ENCODE measurements at places on chromosomes 3 and 15.
A peak's percentile ranks its signal among the peaks of the same experiment; 100 is the strongest.

GRCh38 chr3:194488055-194488742 lies 1.4 kb upstream of the ATP13A3 start:
- no peak for DNase-seq

DNA sequence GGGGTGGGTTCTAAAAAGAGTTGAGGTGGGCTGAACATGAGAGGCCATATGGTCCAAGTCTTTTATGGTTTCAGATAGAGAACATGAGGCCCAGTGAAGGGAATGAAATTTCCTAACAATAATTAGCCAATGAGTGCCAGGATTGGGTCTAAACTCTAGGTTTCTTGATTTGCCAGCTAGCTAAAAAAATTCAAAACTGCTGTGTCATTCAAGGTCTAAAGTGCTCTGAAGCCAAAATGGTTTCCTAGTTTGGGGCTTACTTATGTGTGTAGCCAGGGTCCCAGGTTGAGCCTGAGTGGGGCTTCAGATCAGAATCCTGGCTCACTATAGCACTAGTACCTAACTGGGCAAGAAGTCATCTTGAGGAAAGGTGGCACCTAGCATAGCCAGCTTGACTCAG lies 55.3 kb upstream of the SYN2 start:
- no peak for DNase-seq

DNA sequence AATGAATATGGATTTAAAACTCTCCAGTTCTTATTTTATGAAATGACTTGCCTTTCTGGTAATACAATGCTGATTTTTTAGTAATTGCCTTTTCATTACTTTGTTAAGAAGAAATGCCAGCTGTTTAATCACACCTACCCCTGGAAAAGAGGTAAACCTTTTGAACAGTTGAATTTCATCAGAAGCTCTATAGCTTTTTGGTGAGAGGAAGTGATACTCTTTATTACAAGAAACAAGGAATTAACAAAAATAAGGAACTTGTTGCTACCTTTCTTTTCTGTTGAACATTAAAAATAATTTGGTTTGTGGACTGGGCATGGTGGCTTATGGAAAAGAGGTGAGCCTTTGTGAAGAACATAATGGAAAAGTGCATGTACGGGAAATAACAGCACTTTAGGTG lies 19.7 kb downstream of the BLOC1S6 start:
- no peak for DNase-seq

GRCh38 chr3:153840487-153840886 lies 280.7 kb upstream of the ARHGEF26 start:
- no peak for DNase-seq

DNA sequence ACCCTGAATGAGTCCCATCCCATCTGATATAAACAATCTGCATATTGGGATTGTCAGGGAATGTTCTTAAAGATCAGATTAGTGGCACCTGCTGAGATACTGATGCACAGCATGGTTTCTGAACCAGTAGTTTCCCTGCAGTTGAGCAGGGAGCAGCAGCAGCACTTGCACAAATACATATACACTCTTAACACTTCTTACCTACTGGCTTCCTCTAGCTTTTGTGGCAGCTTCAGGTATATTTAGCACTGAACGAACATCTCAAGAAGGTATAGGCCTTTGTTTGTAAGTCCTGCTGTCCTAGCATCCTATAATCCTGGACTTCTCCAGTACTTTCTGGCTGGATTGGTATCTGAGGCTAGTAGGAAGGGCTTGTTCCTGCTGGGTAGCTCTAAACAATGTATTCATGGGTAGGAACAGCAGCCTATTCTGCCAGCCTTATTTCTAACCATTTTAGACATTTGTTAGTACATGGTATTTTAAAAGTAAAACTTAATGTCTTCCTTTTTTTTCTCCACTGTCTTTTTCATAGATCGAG lies 4.5 kb downstream of the B2M start:
- no peak for DNase-seq

GRCh38 chr3:149816311-149816710 lies 3.3 kb downstream of the RNF13 start:
- DNase-seq: no peak

GRCh38 chr3:12993517-12994356 lies 79.5 kb downstream of the IQSEC1 start:
- DNase-seq: no peak

DNA sequence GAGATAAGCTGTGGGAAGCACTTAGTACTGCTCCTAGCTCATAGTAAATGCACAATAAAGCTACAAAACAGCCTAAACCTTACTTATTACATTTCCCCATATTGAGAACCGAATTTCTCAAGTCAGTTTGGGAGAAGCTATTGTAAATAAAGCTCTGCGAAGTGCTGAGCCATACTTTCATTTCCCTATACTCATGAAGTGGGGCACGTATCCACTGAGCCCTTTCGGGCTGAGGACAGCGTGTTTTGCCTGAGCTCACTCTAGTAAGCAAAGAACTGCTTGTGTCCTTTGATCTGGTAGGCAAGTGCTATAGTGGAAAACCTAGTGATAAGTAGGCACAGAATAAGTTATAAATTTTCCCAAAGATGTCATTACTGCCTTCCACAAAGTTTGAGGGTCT lies 165.0 kb downstream of the RSL24D1 start:
- DNase-seq: no peak

- DNase-seq: no peak
Measured at GRCh38 chr15:63526401-63526800, 22.0 kb downstream of the USP3 start.

GRCh38 chr3:64354956-64355355 lies 129.7 kb upstream of the PRICKLE2 start:
- DNase-seq: no peak

GRCh38 chr3:116963802-116964201 lies 254.2 kb downstream of the TUSC7 start:
- DNase-seq: no peak

- DNase-seq: no peak
Measured at GRCh38 chr15:89125088-89125826, 37.0 kb downstream of the ABHD2 start.

DNA sequence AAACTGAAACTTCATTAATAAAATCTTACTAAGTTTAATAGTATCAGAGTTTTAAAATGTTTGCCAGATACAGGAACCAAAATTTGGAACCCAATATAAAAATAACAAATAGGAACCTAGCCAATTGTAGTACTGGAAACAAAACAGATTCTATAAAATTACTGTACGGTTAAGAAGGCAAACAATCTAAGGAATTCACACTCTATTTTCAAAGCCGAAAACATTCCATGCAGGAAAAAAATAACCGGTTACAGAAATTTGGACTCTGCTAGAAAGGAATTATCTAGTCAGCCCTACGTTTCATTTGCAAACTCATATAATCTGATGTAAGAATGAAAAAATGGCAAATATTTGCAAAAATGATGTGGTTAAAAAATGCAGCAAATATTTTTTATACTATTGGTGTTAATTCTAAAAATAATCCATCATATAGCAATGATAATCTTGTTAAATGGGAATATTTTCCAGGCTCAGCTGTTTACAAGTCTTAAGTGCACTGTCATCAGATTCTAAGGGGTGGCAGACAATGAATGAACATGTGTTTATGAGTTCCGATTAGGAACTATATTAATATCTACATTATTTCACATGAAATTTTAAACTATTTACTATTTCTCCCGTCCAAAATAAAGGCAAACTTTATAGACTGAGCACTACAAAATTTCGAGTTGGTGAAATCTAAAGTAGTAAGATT lies 58.1 kb downstream of the DCBLD2 start:
- DNase-seq: no peak

DNA sequence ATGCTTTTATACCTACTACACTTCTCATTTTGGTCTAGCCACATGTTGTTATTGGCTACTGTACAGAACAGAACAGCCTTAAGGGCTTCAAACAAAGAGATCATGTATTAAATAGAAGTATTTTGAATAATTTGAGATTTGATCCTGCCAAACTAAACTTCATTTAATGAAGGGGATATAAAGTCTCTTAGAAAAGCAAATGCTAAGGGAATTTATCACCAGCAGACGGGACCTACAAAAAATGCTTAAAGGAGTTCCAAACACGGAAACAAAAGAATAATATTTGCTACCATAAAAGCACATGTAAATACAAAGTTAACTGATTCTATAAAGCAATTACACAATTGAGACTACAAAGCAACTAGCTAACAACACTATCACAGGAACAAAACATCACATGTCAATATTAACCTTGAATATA lies 23.6 kb upstream of the FMN1 start:
- DNase-seq: no peak

DNA sequence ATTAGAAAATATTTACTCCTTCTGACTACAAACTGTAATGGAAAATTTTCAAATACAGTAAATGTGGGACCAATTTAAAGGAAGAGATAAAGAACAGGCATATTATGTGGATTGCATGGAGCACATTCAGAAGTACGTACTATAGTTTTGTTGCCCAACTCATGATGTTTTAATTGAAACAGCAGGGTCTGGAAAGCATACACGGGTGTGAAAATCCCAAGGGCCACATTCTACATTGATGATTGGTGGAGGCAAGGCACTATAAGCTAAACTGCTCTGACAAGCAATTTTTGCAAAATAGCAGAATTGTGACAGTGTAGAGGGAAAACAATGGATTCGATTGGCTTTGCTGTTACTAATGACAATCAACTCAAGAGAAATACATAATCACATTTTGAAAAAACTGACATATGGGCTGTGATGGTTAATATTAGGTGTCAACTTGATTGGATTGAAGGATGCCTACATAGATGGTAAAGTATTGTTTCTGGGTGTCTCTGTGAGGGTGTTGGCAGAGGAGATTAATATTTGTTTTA lies 458.6 kb downstream of the PYDC2 start:
- DNase-seq: no peak

- peak; percentile 55 for DNase-seq
Measured at GRCh38 chr15:51793521-51794305, 35.7 kb upstream of the TMOD3 start.

GRCh38 chr15:50909010-50909317 lies 481 bp downstream of the AP4E1 start:
- no peak for DNase-seq

DNA sequence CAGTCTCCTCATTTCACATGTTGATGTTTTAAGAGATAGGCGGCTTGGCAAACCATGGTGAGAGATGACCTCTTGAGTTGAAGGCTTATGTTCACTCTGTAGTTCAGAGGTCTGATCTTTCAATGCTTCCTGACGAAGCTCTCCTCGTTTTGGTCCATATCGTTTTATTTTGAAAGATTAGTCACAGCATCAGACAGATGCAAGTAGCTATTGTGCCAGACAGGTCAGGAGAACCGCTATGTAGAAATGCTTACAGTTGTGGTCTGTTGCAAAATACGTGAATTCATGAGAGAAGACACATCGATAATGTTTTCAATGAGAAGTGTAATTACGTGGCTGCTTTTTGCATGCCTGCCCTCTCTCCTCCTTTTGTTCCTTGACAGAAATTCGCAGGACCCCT lies 47.5 kb downstream of the CHL1 start:
- DNase-seq: no peak

- no peak for DNase-seq
Measured at GRCh38 chr3:129697229-129697969, 90.9 kb upstream of the PLXND1 start.

DNA sequence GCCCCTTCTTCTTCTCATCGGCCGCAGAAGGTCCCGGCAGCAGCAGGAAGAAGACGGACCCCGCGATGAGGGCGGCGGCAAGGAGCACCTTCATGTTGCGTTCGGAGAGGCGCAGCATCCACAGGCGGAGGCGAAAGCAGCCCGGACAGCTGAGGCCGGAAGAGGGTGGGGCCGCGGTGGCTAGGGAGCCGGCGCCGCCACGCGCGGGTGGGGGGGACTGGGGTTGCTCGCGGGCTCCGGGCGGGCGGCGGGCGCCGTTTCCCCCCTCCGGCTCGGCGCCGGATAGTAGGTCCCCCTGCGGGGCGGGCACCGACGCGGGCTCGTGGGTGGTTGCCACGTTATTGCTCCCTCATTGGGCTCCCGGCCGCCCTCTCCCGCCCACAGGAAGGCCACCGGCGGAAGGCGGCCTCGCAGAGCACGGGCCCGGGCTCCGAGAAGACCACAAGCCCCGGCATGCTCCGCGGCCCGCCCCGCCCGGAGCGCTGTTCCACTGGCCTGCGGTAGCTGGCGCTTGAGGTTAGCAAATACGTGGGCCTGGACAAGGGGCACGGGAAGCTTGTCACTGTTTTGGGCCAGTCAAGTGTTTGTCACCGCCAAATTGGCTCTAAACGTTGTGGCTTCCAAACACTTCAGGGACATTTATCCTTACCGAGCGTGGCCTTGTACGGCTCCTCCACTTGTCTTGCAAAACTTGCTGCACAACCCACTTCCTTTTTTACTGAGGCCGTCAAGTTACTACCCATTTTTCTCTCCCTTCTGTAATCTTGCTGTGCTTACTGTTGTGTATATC lies at the start of gene PPIB:
Gene PPIB (minus strand): TSS at position 154 of the 790 bp plus-strand sequence. CDS start 36 bp downstream, at position 118.
- DNase-seq: peak; percentile 99

DNA sequence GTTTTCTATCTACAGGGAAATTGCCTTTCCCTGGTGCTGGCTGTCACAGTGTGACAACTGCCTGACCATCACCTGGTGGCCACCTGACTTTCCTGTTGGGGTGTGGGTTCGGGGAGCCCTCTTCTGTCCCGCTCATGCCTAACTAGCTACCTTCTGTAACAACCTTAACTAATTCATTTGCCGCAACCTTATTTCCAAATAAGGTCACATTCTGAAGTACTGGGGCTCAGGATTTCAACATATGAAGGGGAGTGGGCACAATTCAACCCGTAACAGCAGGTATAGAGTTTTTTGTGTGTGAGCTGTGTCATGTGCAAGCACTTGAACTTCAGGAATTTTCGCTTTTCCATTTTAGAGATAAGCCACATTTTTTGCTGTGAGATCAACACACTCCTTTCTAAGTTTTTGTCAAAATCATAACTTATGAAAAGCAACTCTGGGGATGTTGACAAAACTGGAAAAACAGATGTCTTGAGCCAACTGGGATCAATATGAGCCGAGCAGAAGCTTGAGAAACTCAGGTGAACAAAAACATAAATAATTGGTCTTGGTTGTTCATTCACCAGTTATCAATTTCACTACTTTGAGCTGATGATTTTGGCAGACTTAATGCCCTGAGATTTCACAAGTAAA lies 242.0 kb upstream of the RGMA start:
- DNase-seq: no peak

GRCh38 chr3:58188173-58188564 lies 22.6 kb downstream of the DNASE1L3 start:
- no peak for DNase-seq
